ENCODE measurements at places on chromosomes 11 and 22.

DNA sequence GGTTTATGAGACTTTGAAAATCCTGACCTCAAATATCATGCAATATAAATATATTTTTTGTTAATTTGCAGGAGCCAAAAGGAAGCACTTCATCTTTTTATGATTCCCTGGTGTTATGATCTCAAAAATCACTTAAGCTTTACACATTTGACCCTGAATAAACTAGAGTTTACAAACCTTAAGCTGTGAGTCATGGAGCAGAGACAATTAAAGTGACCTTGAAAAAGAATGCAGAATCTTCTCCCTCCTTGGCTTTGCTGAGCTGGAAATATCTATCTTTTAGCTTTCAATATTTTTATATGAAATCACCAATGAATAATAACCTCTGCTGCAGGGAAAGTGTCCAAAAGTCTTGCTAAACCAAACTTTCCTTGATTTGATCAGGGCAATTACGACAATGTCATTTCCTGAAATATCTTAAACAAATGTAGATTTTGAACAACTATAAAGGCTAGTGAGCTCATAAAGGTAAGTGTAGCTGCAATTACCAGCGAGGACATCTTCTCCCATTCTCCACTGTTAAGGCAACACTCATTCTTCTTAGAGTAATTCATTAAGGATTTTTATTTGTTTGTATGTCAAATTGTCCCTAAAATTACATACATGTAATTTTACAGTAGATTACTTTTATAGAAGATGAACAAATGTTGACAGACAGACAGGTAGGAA is 747.0 kb upstream of the LUZP2 start:
- DNase-seq: no peak

- no peak for DNase-seq
Observed at GRCh38 chr11:106177311-106177710, 99.8 kb downstream of the AASDHPPT start.

GRCh38 chr11:116916886-116917285 is 79.5 kb upstream of the APOA1 start:
- no peak for DNase-seq

DNA sequence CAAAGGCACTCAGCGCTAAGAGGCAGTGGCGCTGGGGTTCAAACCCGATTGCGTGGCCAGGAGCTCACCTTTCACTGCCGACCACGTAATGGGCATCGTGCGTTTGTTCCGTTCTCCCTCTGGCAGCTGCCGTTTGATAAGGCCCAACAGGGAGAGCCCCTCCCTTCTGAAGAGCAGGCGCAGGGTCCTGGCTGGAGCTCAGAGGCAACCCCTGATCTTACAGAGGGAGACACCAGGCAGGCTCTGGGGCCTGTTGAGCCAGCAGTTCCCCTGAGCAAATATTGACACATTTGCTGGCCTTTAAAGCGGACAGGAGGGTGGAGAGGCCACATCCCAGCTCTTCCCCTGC is 11.7 kb upstream of the C1QTNF6 start:
- no peak for DNase-seq

DNA sequence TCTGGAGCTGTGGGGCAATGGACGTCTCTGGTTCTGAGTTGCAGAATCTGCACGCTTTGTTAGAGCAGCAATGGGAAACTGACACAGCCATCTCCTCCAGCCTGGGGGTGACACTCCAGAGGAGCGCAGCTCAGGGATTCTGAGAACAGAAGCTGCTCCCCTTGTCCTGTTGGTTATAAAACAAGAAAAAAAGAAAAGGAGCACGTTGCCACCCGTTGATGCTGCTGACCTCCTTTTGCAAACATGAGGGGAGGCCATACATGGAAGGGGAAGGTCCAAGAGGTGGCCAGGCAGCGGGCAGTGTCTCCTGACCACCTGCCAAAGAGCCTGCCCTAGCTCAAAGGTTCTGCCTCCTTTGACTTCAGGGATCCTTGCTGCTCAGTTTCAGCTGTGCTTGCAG is 61.0 kb downstream of the SPATA19 start:
- no peak for DNase-seq

DNA sequence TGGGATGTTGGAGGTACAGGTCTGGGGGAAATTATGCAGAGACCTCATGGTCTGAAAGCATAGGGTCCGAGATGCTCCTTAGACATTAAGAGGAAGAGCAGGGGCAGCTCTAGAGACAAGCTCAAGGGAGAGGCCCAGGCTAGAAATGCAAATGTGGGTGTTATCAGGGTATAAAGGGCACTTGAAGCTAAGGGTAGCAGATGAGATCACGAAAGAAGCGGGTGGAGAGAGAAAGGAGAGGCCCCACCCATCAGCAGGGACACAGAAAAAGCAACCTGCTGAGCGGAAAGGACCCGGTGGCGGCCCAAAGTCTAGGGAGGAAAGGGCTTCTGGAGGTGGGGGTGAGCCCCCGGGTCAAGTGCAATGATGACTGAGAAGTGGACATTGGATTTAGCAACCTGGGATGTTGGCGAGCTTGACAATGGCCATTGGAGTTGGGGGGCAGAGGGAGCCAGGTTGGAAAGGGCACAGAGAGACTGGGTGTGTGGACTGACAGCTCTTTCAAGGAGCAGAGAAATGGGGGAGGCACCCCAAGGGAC is 8.9 kb downstream of the TMPRSS6 start:
- no peak for DNase-seq

DNA sequence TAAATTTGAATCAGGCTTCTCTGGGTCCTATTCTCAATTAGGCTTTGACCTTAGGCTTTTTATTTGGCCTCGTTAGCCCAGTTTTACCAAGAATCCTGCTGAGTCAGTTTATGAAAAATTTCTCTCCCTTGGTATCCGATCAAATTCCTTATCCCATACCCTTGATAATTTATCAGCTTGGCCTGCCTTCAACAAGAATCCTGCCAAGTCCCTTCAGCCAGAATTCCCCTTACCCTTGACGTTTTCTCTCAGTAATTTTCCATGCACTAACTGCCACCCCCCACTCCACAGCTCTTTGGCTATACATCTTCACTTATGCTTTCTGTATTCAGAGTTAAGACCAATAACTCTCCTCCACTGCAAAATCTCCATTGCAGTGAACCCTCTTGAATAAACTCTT is 811.0 kb upstream of the CCDC90B start:
- no peak for DNase-seq

- no peak for DNase-seq
Observed at GRCh38 chr11:7538466-7539454, 25.0 kb downstream of the PPFIBP2 start.

GRCh38 chr11:126654886-126655806 is 299.7 kb downstream of the ST3GAL4 start:
- DNase-seq: no peak

- DNase-seq: no peak
Observed at GRCh38 chr22:36769541-36770512, 6.1 kb downstream of the IFT27 start.

- DNase-seq: no peak
Observed at GRCh38 chr22:25746012-25746373, 4.0 kb downstream of the MYO18B start.

GRCh38 chr11:134124660-134125451 is 56.0 kb downstream of the JAM3 start:
- DNase-seq: peak; percentile 78

DNA sequence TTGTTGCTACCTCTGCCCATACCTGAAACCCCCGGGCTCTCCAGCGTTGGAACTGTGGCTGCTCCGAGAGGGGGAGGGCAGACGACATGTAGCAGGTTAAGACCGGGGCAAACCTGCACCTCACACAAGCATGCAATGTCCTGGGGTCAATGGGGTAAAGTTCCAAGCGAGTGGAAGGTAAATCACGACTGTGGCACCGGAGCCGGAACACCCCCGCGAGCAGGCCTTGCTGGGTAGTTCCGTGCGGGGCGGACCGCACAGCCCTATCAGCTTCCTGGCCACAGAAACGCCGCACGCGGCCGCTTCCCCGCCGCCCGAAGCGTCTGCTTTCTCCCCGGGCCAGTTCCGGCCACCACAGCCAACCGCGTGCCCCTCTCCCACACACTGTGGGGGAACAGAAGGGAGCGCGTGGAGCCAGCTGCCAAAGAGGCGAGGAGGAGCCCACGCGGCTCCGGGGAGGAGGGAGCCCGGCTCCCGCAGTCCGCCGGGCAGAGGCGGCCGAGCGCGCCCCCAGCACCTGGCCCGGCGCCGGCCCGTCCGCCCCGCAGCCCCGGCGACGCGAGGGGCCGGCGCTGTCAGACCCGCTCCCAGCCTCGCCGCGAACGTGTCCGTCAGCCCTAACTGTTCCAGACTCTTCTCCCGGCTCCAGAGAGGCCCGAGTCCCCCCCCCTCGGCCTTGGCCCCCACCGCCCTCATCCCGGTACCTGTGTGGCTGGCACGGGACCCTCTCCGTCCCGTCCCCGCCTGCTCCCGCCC is 1.6 kb downstream of the SPTBN2 start:
- peak; percentile 80 for DNase-seq

GRCh38 chr11:77125191-77125590 is 2.9 kb upstream of the MYO7A start:
- DNase-seq: no peak

GRCh38 chr22:23256986-23257888 is 76.9 kb downstream of the BCR start:
- no peak for DNase-seq

DNA sequence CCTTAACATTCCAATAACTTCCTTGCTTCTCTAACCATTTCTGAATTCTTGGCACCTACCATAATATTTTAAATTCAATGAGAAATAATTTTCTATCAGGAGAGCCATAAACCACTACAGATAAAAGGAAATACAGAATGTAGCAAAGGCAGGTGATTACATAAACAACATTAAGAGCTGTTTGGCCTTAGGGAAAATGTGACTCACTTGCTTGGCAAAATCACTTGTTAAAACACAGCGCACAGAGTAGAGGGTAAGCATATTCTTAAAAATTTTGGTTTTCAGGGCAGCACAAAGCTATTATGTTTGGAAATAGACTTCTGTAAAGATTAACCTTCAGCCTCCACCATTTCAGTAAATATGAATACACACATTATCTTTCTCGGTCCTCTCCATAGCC is 26.4 kb downstream of the IZUMO1R start:
- no peak for DNase-seq

Data from right kidney (tissue), 9 donors.